ENCODE measurements at places on chromosomes 16 and 17.
A peak's percentile ranks its signal among the peaks of the same experiment; 100 is the strongest.

DNA sequence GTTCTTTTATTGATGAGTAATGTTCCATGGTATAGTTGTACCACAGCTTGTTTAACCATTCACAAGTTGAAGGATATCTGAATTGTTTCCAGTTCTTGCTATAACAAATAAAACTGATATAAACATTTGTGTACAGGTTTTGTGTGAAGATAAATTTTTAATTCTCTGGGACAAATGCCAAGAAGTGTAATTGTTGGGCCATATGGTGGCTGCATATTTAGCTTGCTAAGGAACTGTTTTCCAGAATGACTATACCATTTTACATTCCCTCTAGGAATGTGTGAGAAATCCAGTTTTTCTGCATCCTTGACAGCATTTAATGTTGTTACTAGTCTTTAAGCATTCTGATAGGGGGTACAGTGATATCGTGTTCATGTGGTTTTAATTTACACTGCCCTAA lies 368.5 kb downstream of the KIF2B start:
- no peak for DNase-seq

GRCh38 chr16:57479976-57480753 lies 6.1 kb downstream of the DOK4 start:
- no peak for DNase-seq

DNA sequence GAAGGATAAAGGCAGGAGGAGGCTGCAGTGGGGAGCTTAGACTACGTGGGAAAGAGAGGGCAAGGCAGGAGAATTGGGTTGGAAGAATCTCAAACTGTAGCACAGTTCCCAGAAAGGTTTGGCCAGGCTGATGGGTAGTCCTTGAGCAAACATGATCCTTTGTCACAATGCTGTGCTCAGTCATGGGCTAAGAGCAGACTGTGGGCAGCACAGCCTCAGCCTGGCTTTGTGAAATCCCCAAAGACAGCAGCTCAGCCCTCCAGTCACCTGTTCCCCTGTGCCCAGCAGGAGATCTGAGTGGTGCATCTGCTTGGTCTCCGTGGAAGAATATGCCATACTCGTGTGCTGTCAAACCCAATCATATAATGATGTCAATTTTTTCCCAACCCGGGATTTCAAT lies 10.6 kb upstream of the ENGASE start:
- DNase-seq = no peak

DNA sequence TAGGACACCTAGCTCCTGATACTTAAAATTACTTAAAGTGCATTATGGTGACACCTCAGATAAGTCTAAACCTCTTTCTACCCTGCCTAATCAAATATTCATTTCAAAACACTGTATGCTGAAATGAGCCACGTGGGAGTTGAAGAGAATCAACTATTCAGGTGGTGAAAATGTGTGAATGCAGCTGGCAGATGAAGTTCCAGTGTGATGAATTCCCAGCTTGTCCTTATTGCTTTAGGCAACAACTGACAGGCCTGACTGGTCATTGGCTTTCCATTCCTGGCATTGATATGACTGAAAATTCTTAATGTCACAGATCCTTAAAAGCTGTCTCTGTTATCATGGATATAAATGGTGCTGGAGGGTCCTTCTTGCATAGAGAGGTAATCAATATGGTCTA lies 301.9 kb upstream of the TBX2 start:
- no peak for DNase-seq

DNA sequence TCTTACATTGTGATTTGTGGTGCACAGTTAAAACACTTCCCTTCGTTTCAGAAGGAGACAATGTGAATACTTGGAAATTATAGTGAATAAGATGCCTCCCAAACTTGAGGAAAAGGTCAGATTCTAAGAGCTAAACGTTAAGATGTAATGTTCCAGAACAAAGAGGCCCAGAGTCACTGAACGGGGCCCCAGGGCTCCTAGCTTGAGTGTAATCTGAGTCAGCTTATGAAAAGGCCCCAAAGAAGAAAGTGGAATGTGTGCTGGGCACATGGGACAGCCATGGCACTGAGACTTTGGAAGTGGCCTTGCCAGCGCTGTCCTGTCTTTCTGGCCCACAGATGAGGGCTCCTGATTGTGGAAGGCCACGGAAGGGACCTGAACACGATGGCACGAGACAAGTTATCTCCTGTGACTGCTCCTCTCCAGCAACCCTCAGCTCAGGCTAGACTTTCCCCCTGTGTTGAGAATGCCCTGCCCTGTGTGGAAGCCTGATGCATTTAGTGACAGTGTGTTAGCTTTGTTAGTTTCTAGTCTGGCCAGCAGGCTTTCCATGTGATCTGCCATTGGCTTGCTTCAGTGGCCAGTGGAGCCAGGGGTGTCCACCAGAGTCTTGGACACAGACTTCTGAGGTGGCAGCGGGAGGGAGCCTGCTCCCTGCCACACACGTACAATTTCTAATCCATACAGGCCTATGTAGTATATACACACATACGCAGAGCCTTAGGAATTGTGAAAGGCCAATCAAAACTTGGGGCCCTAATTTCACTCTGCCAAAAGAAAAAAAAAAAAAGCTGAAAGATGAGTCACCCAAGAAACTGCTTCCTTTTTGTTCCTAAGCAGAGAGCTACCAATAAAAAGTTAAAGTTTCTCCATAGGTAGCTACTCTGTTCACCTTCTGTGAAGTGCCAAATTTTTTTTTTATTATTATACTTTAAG lies 13.1 kb downstream of the SPATA33 start:
- no peak for DNase-seq

DNA sequence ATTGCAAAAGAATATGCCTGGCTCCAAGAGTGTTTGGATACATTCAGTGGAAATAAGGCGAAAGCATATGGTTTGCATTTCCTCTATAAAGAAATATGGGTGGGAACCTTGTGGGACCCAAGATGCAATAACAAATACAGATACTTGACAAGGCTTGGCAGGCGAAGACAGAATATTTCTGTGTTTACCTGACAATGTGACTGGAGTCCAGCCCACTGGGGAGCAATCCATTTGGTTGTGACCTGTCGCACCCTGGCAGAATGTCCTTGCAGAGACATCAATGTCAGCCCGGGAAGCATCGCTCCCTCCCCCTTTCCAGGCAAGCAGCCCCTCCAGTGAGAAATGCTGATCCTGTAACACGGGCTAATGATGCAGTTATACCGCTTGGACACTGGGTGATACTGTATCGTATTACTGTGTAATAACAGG lies 296.6 kb downstream of the MAF start:
- peak; percentile 46 for DNase-seq

- no peak for DNase-seq
Measured at GRCh38 chr16:72530434-72530833, 358.5 kb upstream of the PMFBP1 start.

All from right kidney (tissue), 9 donors.